ENCODE measurements at places on chromosomes 2 and 18. TPM values are rescaled to one million over a fixed set of nuclear protein-coding genes. Genes with fewer than 3 reads are reported as not detected.
A peak's percentile ranks its signal among the peaks of the same experiment; 100 is the strongest.

DNA sequence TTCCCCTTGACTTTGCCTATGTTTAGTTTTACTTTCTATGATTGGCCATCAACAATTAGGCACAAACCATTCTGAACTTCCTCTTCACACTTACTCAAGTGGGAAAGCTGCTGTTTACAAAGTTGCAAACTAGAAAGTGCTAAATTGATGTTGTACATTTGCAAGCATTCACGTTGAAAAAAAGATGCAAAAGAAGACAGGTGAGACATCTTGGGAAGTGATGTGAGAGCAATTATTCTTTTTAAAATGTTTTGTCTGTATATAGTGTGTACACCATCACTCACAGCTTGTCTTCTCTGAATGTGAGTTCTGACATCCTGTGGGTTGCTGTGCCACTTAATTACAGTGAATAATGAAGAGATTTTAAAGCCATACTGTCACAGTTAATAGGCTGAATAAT, 874.1 kb upstream of the LRATD1 start:
- no peaks in the 10 kb centered on the region for H3K4me1 ChIP-seq
- DNase-seq = no peak
- no peak overlapping the region for H3K4me3 ChIP-seq

CPLX4 gene
- total RNA-seq = not detected

DNA sequence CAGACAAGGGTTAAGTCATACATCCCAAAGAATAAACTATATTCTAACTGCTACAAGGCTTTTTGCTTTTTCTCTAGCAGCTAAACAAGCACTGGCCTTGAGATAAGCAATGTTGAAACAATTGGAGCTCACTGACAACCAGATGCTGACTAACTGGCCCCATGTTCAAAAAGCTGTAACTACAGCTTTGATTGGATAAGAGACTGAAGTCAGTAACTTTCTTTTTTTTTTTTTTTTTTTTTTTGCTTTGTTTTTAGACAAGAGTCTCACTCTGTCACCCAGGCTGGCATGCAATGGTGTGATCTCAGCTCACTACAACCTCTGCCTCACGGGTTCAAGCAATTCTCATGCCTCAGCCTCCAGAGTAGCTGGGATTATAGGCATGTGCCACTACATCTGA, 45.4 kb upstream of the TMEM163 start:
- no peaks in the 10 kb centered on the region for H3K36me3 ChIP-seq
- no peak overlapping the region for H3K27ac ChIP-seq
- no peak overlapping the region for H3K4me3 ChIP-seq
- peak; percentile 40 for DNase-seq

FSIP2 gene
- total RNA-seq = 0.26 TPM

DNA sequence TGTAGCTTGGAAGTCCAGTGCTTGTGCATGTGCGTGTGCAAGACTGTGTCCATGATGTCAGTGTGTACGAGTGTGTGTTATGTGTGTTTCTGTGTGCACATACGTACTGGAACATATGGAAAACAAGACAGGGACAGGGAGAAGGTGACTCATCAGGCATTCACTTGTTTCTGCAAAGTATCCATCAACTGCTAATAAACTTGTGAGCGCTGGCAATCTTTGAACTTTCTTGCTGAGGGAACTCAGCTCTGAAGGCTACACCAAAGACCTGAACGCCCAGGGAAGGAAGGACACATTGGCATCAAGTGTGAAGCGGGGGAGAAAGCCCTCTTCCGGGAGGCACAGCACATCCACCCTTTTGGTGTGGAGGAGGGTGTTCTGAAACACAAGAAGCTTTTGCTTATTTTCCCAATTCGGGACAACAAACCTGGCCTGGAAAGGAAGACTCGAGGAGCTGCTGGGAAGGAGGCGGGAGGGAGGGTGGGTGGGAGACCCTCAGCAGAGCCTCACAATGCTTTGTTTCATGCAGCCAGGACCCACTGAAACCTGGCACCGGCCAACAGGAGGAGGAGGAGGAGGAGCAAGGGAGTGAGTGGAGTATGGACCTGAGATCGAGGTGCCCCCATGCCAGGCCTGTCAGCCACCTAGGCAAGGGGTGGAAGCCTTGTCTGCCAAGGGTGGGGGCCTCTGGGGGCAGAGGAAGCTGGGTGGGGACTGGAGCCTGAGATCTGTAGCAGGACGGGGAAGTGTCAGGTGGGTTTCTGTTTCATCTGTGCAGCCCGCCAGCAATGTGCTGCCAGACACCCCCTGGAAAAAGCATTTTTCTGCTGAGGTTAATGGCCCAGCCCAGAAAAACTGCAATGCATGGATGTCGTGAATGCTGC, 26.8 kb downstream of the SMAD7 start:
- H3K4me1 ChIP-seq = peaks cover 45% of the 10 kb centered on the region
- H3K4me3 ChIP-seq = no peak overlapping the region
- peaks cover 6% of the 10 kb centered on the region for H3K36me3 ChIP-seq
- peak; percentile 69 for DNase-seq
- H3K27me3 ChIP-seq = no peaks in the 10 kb centered on the region

DNA sequence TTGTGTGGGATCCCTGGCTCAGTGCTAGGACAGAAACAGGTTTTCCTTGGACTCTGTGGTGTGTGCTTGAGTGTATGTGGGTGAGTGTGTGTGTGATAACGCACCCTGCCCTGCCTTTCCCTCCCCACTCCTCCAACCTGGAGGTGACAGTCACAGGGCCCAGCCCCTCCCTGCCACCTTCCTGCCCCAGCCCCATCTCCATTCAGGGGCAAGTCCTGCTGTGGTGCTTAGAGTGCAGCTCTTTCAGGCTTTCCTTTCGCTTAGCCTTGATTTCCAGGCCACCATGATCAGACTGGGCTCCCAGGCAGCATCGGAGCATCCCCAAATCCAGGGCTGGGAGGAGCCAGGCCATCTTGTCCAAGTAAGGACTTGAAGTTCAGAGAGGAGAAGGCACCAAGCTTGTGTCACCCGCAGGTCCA, 185.2 kb downstream of the ZFP36L2 start:
- no peak overlapping the region for H3K4me3 ChIP-seq
- peak overlapping the region; percentile 40 for H3K27ac ChIP-seq
- H3K36me3 ChIP-seq = no peaks in the 10 kb centered on the region
- no peak for DNase-seq
- H3K4me1 ChIP-seq = peaks cover 21% of the 10 kb centered on the region

HMSD gene
- 0.83 TPM for total RNA-seq

AP1S3 gene
- 3.3 TPM for total RNA-seq

DNA sequence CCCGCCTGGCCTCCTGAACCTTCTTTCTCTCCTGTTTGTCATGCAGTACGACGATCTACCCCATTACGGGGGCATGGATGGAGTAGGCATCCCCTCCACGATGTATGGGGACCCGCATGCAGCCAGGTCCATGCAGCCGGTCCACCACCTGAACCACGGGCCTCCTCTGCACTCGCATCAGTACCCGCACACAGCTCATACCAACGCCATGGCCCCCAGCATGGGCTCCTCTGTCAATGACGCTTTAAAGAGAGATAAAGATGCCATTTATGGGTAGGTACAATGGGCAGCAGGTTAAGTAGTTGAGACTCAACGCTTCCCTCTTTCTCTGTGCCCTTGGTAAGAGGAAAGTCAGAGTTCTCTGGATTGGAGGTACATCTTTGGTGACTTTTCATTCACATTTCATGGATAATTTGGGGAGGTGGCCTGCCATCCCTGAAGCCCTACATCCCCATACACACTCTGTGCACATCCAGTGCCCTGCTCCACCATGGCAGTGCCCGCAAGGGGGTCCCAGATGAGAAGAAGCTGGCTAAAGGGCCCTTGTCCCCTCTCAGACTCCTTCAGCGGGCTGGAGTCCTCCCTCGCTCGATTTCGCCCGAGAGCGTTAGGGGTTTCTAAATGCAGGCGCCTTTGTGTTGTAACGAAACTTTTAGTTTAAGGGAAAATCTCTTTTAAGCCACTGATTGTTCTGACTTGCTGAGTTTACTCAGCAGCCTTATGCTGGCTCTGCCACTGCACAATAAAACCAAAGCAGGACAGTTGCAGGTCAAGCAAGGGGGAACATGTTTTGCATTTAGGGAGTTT, 3.0 kb downstream of the MEIS1 start:
- no peak for DNase-seq
- peak overlapping the region; percentile 93 for H3K27ac ChIP-seq
- peaks cover 10% of the 10 kb centered on the region for H3K36me3 ChIP-seq
- H3K27me3 ChIP-seq = no peaks in the 10 kb centered on the region
- H3K4me3 ChIP-seq = peak overlapping the region; percentile 100

DNA sequence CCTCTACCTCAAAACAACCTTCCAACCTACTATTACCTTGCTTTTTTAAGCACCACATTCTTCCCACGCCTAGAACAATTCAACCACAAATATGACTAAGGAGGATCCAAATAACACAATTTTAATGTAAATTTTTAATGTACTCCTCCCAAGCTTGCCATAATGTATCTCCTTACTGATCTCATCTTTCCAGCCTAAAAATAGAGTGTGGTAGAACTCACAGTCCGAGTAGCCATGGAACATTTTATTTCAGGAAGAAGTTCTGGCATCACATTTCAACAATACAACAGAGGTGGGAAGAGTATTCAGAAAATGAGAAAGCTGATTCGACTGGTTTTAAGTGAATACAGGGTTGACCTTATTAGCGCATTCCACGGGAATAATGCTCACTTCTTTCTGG, 15.4 kb downstream of the FEZ2 start:
- no peak for DNase-seq
- H3K4me1 ChIP-seq = no peaks in the 10 kb centered on the region
- H3K27me3 ChIP-seq = no peaks in the 10 kb centered on the region
- no peak overlapping the region for H3K27ac ChIP-seq

DNA sequence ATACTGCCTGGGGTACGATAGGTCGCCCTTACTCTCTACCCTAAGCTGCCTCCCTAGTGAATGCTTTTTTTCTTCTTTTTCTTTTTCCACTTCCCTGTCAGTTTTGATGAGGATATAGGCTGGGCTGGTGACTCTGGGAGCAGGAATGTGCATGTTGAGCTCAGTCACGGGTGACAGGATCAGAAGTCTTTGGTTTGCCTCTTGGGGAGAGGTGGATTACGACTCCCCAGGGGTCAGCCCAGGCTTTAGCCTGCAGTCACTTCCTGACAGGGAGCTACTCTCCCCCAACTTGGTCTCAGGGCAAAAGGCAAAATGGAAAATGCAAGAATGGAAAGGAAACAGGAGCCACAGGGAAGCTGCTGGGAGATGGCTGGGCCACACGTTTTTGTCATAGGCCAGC, 57.3 kb downstream of the THNSL2 start:
- H3K27me3 ChIP-seq = no peaks in the 10 kb centered on the region
- H3K4me1 ChIP-seq = no peaks in the 10 kb centered on the region
- DNase-seq = no peak
- H3K4me3 ChIP-seq = no peak overlapping the region
- no peaks in the 10 kb centered on the region for H3K36me3 ChIP-seq

TRABD2A gene
- total RNA-seq = 14.4 TPM

GRCh38 chr18:49813069-49813318, 339 bp downstream of the ACAA2 start:
- no peaks in the 10 kb centered on the region for H3K27me3 ChIP-seq
- H3K27ac ChIP-seq = peak overlapping the region; percentile 91
- peak; percentile 42 for DNase-seq
- H3K36me3 ChIP-seq = no peaks in the 10 kb centered on the region

DNA sequence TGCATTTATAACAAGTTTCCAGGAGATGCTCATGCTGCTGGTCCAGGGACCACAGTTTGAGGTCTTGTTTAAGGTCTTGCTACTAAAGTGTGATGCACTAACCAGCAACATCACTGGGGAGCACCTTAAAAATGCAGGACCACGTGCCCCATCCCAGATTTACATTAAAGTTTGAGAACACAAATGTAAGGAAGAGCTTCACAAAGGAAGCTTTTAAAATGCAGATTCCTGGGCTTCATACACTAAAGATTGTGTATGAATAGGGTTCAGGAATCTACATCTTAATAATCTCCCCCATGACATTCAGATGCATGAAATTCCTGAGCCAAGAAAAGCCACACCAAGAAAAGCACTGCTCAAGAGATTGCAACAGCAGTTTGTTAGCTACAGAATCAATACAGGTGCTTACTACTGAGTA, 235.3 kb upstream of the TANK start:
- no peak overlapping the region for H3K27ac ChIP-seq
- H3K4me3 ChIP-seq = no peak overlapping the region
- peaks cover 14% of the 10 kb centered on the region for H3K4me1 ChIP-seq
- H3K36me3 ChIP-seq = no peaks in the 10 kb centered on the region

- DNase-seq = no peak
- H3K4me3 ChIP-seq = no peak overlapping the region
- no peaks in the 10 kb centered on the region for H3K27me3 ChIP-seq
- no peaks in the 10 kb centered on the region for H3K36me3 ChIP-seq
- H3K4me1 ChIP-seq = no peaks in the 10 kb centered on the region
These were observed 79.6 kb downstream of the GAREM1 start for GRCh38 chr18:32391126-32391525.

DNA sequence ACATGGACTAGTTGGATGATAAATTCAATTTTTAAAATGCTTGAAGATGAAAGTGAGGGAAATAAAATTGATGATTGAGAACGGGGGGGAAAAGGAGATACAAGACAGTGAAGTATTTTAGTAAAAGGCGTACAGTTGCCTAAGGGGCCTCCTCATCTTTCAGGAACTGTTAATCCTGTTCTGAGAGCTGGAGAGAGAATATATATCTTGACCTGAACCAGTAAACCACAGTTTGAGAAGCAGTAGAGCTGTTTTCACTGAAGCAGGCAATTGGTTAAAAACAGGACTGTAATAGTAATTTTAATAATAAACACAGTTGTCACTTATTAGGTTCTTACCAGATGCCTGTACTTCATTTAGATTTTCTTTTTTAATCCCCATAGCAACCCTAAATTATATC, 137.5 kb downstream of the MAP3K20 start:
- H3K4me1 ChIP-seq = peaks cover 4% of the 10 kb centered on the region
- H3K27me3 ChIP-seq = no peaks in the 10 kb centered on the region
- H3K27ac ChIP-seq = no peak overlapping the region
- DNase-seq = no peak
- no peak overlapping the region for H3K4me3 ChIP-seq

DNA sequence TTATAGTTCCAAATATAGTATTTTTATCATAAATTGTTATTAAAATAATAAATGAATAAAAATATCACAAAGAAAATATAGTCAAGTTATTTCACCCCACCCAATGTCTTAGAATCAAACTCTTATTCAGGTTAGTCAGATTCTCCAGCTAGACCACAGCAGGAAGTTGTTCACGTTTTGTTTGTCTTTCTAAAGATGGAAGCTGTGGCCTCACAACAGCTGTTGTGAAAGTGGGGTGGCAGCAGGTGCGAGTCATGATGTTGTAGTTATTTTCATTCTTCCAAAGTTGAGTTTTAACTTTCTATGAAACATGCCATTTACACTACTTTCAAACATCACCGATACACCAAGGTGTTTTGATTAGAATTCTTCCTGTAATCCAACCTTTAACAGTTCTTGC, 272.9 kb downstream of the SLC8A1 start:
- H3K4me1 ChIP-seq = no peaks in the 10 kb centered on the region
- no peak overlapping the region for H3K27ac ChIP-seq
- H3K27me3 ChIP-seq = no peaks in the 10 kb centered on the region
- H3K4me3 ChIP-seq = no peak overlapping the region

GRCh38 chr2:220469201-220469600, 841.8 kb downstream of the SLC4A3 start:
- no peak overlapping the region for H3K4me3 ChIP-seq
- H3K27me3 ChIP-seq = no peaks in the 10 kb centered on the region
- no peak overlapping the region for H3K27ac ChIP-seq
